Stromal cell of bone marrow (primary cell): ENCODE measurements at places on chromosomes 6 and 20.

DNA sequence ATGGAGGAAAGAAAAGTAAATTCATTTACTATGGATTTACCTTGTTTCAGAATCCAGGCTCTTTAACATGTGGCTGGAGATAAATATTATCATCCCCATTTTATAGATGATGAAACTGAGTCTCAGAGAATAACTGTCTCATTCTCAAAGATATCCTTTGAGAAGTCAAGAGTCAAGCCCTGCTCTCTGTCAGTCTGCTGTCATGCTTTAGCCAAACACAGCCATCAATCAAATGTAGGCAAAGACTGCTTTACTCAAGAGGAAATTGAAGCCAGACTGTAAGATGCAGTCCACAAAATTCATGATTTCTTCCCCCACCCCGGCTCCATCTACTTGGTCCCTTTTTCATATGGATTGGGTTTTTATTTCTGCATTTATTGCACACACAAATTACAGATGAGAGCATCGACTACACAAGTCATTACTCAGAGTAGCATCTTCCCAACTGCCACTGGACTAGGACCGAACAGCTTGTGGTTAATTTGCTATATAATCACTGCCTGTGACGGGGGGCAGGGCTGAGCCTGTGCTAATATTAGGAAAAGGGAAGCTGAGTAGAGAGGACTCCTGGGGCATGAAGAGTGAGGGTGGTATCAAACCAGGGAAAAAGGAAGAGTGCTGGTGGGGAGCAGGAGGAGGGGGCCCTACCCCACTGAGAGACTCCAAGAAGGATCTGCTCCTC is 102.7 kb upstream of the TOP1 start:
- DNase-seq, result no peak

- peak; percentile 64 for DNase-seq
Observed at GRCh38 chr6:71510057-71510713, 221.6 kb downstream of the OGFRL1 start.

DNA sequence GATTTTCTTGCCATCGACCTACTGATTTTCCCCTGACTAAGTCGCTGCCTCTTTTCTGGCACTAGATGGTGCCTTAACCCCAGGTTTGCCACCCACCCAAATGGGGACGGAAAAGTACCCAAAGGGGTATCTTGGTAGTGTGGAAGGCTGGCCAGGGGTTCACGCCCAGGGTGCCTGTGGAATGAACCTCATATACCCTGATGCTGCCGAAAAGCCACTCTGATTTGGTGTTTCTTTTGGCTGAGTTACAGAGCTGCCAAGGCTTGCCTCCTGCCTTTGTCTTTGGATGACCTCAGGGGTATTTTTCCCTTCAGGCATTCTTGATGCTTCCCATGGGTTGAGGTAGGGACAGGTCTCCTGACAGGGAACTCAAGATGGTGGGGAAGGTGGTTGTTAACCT is 78.1 kb downstream of the MAP3K7 start:
- no peak for DNase-seq

DNA sequence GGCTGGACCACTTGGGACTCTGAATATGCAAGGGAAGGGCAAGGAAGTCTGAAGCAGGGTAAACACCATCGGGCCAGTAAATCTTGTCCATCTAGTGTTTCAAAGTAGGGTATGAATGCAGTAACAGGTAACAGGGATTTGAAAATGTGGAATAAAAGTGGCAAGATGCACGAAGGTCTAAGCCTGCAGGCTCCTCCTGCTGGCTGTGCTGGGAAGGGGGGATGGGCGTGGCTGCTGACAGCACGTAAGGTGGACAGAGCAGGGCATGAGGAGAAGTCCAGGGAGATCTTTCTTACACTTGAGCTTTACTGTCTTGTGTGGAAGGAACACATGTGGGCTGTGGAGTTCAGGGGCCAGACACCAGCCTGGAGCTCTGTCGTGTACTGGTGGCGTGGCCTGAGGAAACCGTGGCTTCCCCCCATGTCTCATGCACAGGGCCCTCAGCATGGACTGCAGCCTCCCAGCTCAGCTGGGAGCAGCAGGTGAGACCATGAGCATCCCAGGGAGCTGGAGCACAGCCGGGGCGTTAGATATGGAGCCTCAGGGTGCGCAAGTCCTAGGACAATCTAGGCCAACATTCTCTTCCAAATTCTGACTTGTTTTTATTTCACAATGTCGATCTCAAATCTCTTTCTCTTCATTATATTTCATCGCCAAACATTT is 84.5 kb downstream of the SLC22A23 start:
- no peak for DNase-seq

DNA sequence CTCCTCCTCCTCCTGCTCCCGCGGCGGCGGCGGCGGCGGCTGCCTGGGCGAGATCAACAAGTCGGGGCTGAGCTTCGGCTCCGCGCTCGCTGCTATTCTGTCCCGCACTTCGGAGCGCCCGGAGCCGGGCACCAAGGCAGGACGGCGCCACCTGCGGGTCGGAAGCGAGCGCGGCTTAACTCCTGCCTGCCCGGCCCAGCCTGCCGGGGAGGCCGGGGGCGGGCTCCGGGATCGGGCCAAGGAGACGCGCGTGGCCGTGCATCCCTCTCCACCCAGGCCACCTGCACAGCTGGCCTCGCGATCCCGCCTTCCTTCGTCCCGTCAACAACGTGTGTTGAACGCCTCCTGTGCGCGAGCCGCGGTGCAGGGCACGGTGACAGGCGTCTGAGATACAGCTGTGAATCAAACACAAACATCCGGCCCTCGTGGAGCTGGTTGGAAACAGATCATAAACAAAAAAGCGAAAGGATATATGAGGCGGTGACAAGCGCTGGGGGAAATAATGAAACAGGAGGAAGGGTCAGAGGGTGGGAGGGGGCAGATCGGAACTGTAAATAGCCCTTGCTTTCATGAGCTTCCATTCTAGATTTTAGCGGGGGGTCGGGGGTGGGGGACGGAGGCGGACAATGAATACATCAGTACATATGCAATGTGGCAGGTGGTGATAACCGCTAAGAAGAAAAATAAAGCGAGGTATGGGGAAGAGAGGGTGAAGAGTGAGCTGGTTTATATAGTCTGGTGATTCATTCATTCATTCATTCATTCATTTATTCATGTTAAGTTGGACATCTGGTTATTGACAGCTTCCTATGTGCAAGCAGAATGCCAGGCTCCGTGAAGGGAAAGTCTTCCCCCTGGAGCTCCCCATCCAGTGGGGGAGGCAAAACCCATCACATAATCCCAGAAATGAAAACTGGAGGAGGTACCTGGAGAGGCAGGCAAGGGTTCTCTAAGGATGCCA is 2.0 kb upstream of the KCNB1 start:
- DNase-seq, result peak; percentile 46

DNA sequence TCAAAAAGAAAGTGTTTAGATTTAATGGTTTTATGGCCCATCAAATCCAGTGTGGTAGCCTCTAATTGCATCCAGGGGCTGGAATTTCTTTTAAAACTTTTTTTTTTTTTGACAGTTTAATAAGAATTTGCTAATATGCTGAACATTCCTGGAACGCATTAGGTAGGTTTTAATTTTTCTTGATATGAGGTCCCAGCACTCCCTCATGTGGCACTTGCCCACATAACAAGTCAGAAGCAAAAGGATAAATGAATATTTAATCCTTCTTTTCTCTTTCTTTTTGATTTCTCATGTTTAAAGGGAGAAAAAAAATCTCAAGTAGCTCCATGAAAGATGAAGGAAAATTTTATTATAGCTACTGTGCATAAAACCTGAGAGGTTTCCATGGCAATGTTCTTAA is 13.5 kb downstream of the HAO1 start:
- DNase-seq, result peak; percentile 21

GRCh38 chr20:761418-762381 is 6.6 kb downstream of the SLC52A3 start:
- DNase-seq, result no peak

GRCh38 chr20:57006411-57007170 is 259.9 kb downstream of the BMP7 start:
- no peak for DNase-seq

DNA sequence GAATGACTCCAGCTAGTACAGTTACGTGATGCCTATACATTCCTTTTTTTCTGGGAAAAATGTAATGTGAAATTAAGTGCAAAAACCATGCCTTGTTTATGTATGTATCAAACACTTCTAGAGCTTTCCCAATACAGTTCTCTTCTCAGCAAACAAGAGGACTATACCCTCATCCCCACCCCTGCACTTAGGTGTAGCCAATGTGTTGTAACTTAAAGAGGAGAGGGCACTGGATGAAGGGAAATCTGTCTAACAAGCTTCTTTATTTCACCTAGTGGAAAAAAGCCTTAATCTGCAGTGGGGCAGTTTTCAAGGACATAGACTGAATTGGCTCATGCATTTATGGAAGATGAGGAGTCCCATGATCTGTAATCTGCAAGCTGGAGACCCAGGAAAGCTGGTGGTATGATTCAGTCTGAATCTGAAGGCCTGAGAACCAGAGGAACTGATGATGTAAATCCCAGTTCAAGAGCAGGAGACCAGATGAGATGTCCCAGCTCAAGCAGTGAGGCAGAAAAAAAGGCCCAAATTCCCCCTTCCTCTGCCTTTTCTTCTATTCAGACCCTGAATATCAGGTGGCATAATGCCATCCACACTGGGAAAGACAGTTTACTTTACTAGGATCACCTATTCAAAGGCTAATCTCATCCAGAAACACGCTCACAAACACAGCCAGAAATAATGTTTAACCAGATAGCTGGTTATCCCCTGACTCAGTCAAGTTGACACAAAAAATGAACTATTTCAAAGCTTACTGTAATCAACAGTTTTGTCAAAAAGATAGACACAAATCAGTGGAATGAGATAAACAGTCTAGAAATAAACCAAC is 25.8 kb upstream of the SLC17A3 start:
- peak; percentile 11 for DNase-seq

- no peak for DNase-seq
Observed at GRCh38 chr6:168599118-168599494, 158.1 kb downstream of the SMOC2 start.

DNA sequence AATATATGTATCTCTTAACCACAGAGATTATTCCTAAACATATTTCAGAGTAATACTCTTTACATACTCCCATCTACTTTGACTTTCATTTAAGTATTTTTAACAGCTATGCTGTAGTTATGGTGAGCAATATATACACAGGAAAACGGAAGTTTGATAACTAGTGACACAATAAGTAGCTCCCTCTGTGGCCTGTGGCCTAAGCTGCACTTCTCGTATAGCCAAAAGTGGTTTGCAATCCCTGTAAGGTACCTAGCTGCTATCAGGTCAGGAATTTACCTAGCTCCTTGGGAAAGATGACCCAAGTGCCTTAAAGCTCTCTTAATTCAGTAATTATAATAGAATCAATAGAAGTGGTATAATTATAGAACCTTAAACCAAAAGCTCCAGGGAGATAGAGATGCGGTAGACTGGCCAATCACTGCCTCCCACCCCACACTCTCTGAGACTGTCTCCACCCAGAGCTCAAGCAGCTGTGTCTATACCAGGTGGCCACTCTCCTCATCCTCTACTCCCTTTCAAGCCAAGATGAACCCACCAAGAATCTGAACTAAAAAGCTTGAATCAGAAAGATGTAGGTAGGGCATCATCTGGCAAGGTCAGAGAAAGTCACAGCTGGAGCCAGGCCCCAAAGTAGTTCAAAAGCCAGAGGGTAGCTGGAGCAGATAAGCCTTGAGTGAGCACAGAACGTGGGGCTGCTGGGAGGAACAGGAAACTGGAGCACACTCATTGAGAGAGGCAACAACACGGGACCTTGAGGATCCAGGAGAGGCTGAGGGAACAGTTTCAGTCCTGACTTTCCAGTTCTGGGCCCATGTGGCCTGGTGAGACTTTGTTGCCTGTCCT is 84.9 kb upstream of the ASF1A start:
- DNase-seq, result no peak

- DNase-seq, result peak; percentile 13
Observed at GRCh38 chr6:34459899-34460593, 5.8 kb upstream of the PACSIN1 start.

GRCh38 chr20:12970372-12970821 is 38.4 kb upstream of the SPTLC3 start:
- peak; percentile 38 for DNase-seq

DNA sequence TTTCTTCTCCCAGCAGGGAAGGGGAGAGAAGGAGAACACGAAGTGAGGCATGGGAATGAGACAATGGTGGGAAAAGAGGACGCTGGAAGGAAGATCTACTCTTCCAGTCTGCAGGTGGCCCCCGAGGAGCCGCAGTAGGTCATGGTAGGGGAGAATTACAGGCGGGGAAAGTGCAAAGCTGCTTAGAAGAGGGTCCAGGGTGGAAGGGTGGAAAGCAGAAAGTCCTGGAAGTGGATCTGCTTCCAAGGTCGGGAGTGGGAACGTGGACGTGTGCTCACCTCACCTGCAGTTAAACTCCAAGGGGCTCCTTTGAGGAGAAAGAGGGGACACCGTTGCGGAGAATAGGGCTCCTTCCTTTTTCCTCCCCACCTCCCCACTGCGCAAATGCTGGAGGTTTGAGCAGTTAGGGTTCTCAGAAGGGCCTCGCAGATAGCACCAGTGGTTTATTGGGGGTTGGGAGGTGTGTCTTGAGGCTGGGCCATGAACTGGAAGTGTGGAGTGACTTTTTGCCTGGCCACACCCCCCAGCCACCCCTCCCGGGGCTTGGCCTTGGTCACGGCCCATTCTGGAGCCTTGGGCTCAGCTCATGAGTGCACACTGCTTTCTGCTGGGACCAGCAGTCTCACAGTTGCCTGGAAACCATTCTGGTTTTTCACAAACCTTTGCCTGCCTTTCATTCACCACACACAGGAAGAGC is 100.4 kb upstream of the MLN start:
- no peak for DNase-seq

GRCh38 chr6:148316308-148316707 is 26.3 kb upstream of the SASH1 start:
- DNase-seq, result no peak

GRCh38 chr6:74073429-74073828 is 377.4 kb downstream of the CD109 start:
- DNase-seq, result peak; percentile 75

GRCh38 chr20:52840041-52840440 is 132.1 kb upstream of the TSHZ2 start:
- DNase-seq, result no peak

- peak; percentile 43 for DNase-seq
Observed at GRCh38 chr20:44734938-44735337, 10.7 kb upstream of the KCNK15 start.

DNA sequence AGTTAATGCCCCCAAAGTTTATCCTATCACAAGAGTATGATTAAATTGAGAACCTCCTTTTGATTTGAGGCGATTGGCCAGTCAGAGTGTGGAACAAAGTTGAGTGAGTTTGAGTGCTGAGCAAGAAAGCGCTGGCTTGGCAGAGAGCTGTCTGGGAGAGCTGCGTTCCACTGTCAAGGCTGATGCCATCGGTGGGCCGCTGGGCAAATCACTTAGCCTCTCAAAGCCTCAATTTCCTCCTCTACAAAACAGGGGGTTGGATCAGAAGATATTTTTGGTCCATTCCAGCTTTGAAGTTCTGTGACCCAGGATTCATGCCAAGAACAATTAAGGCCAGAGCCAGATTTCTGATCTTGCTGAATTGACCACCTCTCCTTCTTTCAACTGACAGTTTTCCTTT is 60.2 kb downstream of the TMEM242 start:
- no peak for DNase-seq

DNA sequence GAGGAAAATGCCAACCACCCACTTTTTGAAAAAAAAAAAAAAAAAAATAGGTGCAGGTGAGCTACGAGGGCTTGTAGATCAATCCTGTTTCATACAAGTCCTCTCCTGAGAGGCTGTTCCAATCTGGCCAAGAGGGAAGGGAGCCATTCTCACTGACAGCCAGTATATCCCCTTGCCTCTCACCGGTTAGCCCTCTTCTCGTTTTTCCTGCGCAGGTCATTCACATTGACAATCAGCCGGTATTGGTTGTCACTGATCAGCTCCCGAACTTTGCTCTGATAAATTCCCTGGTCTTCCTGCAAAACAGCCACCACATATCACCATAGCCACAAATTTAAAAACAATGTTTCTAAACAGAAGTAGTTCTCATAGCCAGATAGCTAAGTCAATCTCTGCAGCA is 1.4 kb downstream of the MCM3 start:
- no peak for DNase-seq
